Astrocyte of the hippocampus (primary cell): ENCODE measurements at places on chromosomes 16 and 17.

GRCh38 chr17:67594115-67594880 lies 123.4 kb upstream of the NOL11 start:
- DNase-seq = no peak

GRCh38 chr17:60602871-60603270 lies 2.9 kb downstream of the PPM1D start:
- DNase-seq = peak; percentile 7

DNA sequence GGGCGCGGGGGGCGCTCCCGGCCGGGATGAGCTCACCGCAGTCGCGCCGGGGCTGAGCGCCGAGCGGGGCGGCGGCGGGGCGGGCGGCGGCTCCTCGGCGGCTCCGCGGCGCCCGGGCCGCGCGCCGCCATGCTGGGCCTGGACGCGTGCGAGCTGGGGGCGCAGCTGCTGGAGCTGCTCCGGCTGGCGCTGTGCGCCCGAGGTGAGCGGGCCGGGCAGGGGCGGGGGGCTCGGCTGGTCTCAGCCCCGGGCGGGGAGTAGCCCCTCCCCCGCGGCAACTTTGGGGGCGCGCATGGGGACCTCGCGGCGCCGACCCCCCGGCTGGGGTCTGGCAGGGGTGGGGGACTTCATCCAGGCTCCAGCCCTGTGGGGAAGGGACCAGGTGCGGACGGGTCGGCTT lies at the start of gene ARHGDIG:
ARHGDIG (plus strand) TSS at position 40 of the 400 bp plus-strand sequence; CDS start at position 130, 90 bp downstream.
- DNase-seq = peak; percentile 40

GRCh38 chr16:68961778-68962402 lies 118.6 kb downstream of the TANGO6 start:
- DNase-seq = no peak

GRCh38 chr16:6081320-6081976 lies 983.9 kb upstream of the EEF2KMT start:
- peak; percentile 50 for DNase-seq

DNA sequence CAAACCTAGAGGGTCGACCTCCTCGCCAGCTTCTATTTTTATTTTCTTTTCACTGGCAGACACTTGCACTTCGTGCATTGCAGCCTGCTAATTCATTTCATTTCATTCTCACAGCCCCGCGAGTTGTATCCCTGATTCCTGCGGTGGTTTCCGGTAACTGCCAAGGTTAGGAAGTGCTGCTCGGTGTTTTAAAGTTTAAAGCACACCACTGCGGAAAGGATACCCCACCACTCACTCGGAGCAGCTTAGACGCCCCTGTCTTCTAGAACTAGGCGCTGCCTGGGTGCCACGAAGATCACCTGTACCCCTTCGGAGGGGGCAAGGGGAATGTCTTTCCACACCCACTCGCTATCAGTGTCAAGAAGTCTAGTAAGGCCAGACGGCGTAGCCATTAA lies 509 bp downstream of the CNEP1R1 start:
- DNase-seq = peak; percentile 51

DNA sequence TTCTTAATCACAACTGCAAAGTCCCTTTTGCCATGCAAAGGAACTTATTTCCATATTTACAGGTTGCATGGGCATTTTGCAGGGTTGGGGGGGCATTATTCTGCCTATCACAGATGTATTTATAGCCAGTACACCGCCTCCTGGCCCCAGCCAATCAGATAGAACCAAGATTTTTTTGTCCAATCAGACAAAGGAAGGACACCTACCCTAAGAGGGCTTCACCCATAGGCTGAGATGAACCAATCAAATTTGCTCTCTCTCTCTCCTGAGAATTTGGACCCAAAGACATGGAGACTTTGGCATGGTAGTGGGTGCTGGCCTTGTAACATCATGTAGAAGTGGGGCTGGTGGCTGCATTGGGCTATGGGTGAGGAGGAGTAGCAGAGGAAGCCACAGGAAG lies 3.9 kb upstream of the KCNG4 start:
- no peak for DNase-seq

DNA sequence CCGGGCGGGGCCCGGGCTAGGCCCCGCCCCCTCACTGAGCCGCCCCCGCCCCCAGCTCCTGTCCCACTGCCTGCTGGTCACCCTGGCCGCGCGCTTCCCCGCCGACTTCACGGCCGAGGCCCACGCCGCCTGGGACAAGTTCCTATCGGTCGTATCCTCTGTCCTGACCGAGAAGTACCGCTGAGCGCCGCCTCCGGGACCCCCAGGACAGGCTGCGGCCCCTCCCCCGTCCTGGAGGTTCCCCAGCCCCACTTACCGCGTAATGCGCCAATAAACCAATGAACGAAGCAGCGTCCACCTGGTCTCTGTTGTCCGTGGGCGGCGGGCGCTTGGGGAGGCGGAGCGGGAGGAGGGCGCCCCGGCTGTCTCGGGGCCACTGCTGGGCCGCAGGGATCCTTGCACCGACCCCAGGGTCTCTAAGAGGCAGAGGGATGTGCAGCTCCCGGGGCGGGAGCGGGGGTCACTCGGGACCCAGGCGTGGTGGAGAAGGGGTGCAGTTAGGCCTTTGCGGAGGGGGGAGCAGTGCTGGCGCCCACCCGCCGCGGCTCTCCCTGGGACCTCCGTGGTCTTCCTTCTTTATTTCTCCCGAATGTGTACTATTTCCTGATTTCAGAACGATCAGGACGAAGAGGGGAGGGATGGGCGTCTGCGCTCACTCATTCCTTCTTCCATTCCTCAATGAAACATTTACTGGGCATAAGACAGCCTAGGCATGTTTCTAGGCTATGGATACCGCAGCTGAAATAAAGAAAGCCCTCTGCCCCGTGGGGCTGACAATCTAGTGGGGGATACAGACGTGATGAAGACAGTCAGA lies 2.0 kb downstream of the HBZ start:
- peak; percentile 39 for DNase-seq

DNA sequence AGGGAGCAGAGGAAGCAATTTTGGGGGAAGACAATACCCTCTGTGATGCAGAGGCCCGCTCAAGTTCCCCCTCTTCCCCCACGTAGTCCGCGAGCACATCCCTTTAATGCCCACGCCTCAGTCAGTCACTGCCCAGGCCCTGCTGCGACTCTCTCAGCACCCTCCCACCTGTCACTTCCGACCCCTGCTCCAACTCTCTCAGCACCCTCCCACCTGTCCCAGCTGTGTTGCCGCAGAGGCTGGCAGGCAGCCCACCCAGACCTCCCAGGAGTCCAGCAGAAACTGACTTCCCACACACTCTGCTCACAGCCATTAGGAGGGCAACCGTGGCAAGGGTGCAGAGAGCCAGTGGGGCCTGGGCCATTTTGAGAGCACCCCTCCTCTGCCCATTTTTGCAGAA lies 92.7 kb downstream of the WSCD1 start:
- peak; percentile 13 for DNase-seq

DNA sequence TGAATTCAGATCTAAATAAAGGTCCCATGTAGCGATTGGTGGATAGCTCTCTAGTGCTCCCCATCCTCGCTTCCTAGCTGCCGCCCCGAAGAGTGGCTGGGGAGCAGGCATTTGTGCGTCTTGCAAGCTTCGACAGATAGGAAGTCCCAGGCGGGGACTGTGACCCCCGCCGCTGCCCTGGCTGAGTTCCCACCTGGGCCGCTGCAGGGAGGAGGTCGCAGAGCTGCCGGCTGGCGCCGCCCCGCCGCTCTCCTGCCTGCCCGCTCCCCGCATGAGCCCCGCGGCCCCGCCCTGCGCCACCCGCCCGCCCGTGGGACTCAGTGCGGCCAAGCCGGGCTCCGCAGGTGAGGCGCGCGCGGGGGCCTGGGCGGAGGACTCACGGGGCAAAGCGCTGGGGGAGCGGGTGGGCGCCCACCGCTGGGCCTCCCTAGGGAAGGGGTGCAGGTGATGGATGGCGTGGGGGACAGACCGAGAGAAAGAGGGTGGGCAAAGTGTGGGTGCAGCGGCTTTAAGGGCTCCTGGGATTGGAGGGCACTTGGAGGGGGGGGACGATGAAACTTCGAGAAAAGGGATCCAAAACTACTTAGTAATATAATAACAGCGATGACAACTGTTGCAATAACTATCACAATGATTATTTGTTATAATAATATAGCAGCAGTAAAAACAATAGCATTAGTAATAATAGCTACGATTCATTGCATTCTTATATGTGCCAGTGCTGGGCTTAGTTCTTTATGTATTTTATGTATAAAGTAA lies at the start of gene OTOA:
OTOA (plus strand) TSS at position 80 of the 759 bp plus-strand sequence. CDS start 14,547 bp downstream, outside the sequence.
- peak; percentile 23 for DNase-seq

DNA sequence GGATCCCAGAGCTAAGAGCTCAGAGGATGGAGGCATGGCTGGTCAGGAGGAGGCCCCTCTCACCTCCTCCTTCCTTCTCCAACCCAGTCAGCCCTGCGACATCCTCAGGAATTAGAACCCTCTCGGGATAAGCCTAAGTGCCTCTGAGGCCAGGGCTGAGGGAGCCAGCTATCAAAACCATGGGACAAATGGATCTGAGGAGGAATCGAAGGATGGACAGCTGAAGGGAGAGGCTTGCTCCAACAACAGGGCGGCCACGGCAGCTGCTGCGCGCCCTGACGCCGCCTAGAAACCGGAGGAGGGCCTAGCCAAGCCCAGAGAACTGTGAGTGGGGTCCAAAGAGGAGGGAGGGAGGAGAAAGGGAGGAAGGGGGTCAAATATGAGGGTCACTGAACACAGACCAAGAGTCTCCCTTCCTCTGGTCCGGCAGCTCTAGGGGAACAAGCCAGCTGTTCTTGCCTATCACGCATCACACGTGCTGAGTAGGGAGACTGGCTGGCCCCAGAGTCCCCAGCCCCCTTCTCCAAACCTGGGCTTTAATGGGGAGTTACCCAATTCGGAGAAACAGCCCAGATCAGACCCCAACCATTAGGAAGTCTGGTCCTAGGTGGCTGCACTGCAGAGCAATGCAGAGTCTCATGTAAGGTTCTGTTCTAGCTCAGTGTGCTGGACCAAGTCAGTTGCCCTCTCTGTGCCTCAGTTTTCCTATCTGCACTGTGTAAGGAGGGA lies 5.9 kb upstream of the HOXB13 start:
- no peak for DNase-seq

- DNase-seq = peak; percentile 52
These were observed 1.1 kb downstream of the CBX1 start for GRCh38 chr17:48100160-48100559.

- DNase-seq = no peak
These were observed 97.9 kb upstream of the IRX6 start for GRCh38 chr16:55225972-55226542.

- no peak for DNase-seq
These were observed 3.2 kb downstream of the FBXO31 start for GRCh38 chr16:87380403-87380802.

GRCh38 chr16:10495031-10495345 lies 85.4 kb downstream of the EMP2 start:
- no peak for DNase-seq

- DNase-seq = no peak
These were observed 69.2 kb upstream of the WSB1 start for GRCh38 chr17:27224526-27225315.

DNA sequence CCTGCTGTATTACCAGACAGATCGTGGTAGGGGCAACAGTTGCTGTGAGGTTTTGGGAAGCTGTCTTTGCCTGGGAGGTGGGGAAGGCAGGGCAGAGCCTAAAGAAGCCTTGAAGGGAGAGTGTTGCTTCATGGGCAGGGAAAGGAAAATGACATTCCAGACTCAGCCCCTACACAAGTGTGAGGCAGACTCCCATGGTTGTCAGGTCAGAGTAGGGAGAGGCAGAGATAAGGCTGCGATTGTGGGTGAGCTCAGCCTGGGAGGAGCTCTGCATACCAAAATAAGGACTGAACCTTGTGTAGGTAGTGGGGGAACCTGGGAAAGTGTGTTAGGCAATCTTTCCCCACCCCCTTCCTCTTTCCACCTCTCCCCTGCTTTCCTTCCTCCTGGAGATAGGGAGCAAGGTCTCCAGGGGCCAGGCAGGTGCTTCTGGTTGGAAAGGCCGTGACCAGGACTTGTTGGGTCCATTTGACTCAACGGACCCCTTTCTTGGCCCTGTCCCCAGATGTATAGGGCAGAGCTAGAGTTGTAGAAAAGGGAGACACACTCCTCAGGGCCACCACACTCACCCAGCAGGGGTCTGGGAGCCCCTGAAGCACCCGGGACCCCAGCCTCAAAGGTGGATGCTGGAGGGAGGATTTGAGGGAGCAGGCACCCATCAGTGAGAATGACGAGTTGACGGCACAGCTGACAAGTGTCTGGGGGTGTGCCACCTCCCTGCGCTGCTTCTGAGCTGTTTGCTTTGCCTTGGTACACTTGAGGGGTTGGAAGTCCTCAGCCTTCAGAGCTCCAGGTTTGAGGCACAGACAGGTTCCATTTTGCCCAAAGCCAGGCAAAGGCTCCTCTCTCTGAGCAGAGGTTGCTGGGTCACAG lies 18.5 kb upstream of the TOB1 start:
- DNase-seq = no peak

GRCh38 chr17:6104956-6105648 lies 34.9 kb downstream of the WSCD1 start:
- DNase-seq = peak; percentile 34

GRCh38 chr16:12271006-12271405 lies 294.5 kb downstream of the SNX29 start:
- peak; percentile 33 for DNase-seq

- peak; percentile 94 for DNase-seq
These were observed 16.8 kb upstream of the RMI2 start for GRCh38 chr16:11328172-11329070.

- no peak for DNase-seq
These were observed 20.8 kb downstream of the UNKL start for GRCh38 chr16:1393613-1394176.

DNA sequence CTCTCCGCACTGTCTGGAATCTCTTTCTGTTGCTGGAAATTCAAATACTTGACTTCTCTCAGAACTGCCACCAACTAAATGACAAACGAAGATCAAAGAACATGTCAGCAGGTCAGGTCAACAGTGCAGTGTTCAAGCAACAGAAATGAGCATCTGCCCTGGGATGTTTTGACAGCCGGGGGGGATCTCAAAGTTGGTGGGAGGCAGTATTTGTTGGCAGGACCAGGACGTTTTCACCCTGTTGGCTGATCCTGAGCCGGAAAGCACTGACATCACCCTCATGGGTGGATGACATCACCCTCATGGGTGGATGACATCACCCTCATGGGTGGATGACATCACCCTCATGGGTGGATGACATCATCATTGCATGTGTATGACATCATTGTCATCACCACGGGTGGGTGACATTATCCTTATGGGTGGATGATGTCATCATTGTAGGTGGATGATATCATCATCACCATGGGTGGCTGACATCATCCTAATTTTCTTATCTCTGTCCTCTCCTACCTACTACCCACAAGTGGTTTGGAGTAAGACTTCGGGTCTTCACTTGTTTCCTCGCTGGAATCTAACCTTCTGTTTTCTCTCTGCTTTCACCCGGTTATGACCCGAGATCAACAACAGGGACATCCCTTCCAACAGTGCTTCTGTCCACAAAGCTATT lies 18.9 kb downstream of the DNAH17 start:
- no peak for DNase-seq
